Central memory CD8-positive, alpha-beta T cell (primary cell): ENCODE measurements at places on chromosomes 5 and 9.

DNA sequence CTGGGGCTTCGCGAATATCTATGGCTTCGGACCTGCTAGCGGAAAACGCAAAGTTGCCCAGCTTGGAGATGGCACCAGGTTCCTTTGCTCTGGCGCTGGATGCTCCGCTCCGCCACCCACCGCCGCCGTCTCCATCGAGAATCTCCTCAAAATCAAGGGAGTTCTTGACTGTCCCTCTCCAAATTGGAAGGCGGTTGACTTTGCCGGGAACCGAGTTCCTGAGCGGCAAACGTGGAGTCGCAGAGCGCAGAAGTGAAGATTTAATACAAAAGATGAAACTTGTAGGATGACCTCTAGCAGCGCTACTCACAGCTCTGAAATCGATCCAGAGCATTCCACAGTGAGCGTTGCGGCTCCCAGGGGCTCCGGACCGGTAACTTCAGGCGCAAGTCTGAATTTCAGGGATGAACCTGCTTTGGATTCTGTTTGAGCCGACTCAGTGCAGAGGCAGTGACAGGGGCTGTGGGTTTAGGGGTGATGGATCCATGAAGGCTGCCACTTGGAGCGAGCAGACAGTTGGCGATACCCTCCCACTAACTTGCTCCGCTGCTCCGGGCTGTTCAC, 1641.5 kb upstream of the C9orf72 start:
- no peak for DNase-seq

DNA sequence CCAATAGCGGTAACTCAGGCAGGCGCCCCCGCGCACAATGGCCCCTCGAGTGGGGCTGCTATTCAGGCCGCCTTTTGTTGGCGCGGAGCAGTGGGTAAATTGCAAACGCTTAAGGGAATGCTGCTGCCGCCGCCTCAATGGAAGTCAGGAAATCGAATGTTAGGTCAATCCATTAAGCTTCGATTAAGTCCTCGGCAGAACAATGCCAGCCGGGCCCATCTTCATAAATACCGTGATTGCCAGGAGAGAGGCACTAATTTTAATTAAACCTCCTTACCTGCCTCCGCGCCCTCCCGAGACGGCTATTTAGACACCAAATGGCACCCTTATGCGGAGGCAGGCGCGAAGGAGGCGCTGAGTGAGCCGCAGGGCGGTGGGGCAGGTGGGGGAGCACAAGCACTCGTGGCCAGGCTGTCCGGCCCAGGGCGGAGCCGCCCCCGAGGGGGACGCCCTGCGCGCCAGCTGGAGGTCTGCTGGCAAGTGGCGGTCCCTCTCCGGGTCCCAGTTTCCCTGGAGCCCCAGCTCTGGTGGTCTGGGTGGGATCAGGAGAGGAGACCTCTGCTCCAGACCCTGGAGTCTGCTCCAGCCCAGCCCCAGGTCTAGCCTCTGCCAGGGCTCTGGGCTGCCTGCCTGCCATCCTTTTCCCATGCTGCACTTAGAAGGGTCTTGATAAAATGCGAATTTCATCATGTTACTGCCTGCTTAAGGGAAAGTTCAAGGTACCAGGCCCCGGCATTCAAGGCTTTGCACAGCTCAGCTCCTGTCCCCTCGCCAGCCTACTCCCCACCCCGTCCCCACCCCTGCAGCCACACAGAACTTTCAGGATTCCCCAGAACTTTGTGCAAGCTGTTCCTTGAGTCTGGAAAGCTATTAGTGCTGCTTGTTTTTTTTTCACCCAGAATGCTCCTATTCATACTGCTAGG, 19.7 kb downstream of the NR5A1 start:
- no peak for DNase-seq

DNA sequence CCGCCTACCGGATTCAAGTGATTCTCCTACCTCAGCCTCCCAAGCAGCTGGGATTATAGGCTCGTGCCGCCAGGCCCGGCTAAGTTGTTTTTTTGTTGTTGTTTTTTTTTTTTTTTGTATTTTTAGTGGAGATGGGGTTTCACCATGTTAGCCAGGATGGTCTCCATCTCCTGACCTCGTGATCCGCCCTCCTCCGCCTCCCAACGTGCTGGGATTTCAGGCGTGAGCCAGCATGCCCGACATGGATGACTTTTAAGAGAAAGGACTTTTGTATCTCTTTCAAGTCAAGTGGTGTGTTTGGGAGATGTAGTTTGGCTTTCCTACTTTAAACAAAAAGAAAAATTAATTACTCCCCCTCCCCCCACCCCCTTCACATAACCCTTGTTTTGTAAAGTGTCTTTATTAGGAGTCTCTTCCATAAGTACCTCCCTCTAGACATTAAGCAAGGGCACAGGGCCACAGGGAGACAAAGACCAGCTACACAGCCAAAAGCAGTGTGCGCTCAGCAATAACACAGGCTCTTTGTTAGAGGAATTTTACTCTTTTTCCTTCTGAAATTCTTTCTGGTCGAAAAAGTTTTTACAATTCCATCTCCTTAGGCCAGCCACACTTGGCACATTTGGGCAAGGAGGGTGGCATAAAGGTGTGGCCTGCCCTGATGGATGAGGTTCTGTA, 31.2 kb downstream of the JAKMIP2 start:
- DNase-seq, result no peak

- DNase-seq, result no peak
These were observed 28.4 kb downstream of the PAX5 start for GRCh38 chr9:37005517-37006140.

GRCh38 chr5:177489119-177489716, 8.2 kb downstream of the PDLIM7 start:
- no peak for DNase-seq

DNA sequence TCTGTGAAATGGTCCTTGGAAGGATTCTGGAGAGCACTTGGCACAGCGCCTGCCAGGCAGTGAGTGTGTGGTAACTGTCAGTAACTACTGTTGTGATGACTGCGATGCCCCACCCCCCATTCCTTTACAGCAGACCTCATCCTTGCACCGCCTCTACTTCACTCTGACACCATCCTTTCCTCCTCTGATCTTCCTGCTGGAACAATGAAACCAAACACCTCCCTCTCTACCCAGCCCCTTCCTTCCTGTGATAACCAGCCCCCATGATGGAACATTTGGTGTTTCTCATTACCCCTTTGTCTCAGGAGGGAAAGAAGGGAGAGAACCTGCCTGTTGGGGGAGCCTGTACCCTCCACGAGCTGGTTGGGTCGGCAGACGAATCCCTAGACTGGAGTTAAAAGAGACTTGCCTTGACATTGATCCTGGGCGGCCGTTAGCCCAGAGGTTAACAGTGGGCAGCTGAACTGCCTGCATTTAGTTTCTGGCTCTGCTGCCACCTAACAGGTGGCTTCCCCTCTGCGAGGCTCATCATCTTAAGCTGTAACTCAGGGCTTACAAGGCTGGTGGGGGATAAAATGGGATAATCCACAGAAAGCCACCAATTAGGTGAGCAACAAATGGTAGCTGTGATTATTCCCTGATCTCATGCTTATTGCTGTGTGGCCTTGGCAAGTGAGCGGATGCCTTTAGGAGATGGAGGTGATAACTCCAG, 34.2 kb upstream of the GRPEL2 start:
- no peak for DNase-seq
